AG04450 (cell line): ENCODE measurements at places on chromosomes 1 and 21. TPM values are rescaled to one million over a fixed set of nuclear protein-coding genes. Genes with fewer than 3 reads are reported as not detected.

The AADACL3 gene
- not detected in 2 replicates for polyA plus RNA-seq

The CA6 gene
- polyA plus RNA-seq, result not detected in 2 replicates

The TBX19 gene
- 1.0 and 1.3 TPM in 2 replicates for polyA plus RNA-seq

The LCE2C gene
- polyA plus RNA-seq, result not detected in 2 replicates

The NTMT2 gene
- polyA plus RNA-seq, result not detected in 2 replicates

The GLIS1 gene
- polyA plus RNA-seq, result 0.77 and 1.3 TPM in 2 replicates

The S100A2 gene
- 3.9 and 5.2 TPM in 2 replicates for polyA plus RNA-seq

The FUCA1 gene
- 2.9 and 3.9 TPM in 2 replicates for polyA plus RNA-seq

The DMRTA2 gene
- polyA plus RNA-seq, result not detected in 2 replicates

The C1orf35 gene
- 3.6 and 4.4 TPM in 2 replicates for polyA plus RNA-seq

The RABGGTB gene
- 88.9 and 122 TPM in 2 replicates for polyA plus RNA-seq

The CATSPER4 gene
- polyA plus RNA-seq, result not detected in 2 replicates

The ABCA4 gene
- 0.17 TPM in 2 replicates for polyA plus RNA-seq

The C1QTNF12 gene
- polyA plus RNA-seq, result 0.21 and 0.51 TPM in 2 replicates

DNA sequence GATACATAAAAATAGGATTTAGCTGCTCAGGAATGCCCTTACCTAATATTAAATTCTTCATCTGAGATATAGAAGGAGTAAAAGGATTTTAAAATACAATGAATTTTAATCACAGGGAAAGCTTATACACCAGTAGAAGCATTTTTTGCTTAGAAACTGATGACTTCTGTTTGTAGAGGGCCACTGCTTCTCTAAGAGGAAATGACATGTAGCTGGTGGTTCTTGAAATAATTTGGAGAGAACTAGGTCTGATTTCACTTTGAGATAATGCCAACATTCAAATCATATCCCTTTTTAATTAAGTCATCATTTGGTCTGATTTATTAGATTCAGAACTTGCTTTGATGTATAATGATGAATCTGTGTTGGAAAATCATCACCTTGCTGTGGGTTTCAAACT, 166.6 kb upstream of the SGIP1 start:
- no peak for DNase-seq

GRCh38 chr1:213250446-213250845, 199.4 kb downstream of the RPS6KC1 start:
- DNase-seq, result no peak

GRCh38 chr1:236065509-236066005, 667 bp upstream of the NID1 start:
- no peak for DNase-seq

- no peak for DNase-seq
These were observed at the start of gene RASAL2 for GRCh38 chr1:178093951-178094738. Gene RASAL2 (plus strand): TSS chr1:178094104. CDS start chr1:178094493, 389 bp downstream.

- DNase-seq, result no peak
These were observed 7.8 kb upstream of the CPLANE2 start for GRCh38 chr1:16244650-16245285.

DNA sequence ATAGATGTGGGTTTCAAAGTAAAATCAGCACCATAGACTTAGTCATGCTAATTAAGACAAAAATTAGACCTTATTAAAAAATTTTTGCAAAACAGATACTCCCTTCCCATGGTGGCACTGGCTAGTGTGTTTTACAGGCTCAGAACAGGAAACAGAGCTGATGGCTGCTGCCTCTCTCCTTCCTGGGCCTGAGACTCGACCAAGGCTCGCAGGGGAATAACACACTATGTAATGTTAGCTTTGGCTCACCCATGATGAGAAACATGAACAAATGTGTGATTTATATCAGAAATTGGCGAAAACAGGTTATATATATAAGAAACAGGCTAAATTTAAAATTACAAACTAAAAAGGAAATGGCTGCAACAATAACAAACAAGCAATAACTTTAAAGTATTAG, 50.7 kb downstream of the ERG start:
- no peak for DNase-seq

DNA sequence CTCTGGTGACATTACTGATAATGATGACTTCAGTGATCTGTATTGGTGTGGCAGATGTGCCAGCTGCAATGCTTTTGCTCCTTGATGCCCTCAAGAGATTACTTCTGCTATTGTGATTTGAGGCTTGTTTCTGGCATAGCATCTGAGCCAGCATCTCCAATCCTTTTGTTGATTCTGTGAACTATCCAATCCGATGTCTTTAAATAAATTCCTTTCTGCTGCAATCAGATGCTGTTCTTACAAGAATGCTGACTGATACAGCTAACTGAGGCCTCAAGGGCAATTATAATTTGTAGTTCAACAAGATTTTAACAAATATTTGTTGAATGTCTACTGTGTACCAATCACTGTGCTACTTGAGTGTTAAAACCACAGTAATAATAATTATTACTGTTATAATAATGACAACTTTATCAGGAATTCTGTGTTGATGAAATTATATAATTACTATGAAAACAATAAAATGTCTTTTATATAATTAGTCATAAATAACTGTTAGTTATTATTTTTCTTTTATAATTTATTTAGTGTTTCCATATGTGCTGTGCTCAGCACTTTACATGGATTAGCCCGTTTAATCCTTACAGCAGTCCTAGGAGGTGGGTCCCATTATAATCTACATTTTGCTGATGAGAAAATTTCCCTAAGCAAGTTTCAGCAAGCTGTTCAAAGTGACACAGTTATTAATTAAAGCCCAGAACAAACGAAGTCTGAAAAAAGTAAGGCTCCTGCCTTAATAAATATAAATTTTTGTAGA, 308.2 kb downstream of the BRINP3 start:
- peak; percentile 24 for DNase-seq

DNA sequence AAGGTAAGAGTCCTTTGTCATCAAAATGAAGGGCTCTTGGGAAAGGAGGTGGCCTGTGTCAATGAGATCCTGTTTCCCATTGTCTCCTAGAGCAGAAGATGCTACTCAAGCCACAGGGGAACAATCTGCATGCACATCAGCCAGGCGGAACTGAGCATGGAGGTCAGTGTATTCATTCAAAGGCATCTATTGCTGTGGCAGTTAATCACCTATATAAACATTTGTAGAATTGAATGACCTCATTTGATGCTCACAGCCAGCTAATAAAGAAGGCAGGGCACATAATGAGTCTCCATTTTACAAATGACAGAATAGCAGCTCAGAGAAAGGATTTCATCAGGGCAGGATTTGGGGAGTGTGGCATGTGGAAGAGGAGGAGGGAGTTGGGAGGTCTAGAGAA, 5.7 kb upstream of the FYB2 start:
- DNase-seq, result no peak

DNA sequence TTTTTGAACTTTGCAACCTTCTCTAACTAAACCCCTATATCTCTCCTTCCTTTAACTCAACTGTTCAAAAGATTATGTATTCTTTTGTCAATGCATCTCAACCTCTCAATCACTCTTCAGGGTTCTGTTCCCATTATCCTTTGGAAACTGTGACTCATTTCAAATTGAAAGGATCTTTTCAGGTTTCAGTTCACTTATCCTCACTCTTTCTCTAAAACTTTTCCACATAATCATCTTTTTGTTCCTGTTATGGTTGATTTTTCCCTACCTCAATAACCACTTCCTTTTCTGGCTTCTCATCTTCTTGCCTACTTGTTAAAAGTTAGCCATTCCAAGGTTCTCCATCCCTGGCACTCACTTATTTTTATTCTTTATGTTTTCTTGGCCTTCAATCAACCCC, 56.2 kb upstream of the NUF2 start:
- no peak for DNase-seq

GRCh38 chr1:173205146-173206051, 1.7 kb downstream of the TNFSF4 start:
- no peak for DNase-seq

GRCh38 chr21:26751305-26751704, 93.9 kb downstream of the ADAMTS1 start:
- no peak for DNase-seq

DNA sequence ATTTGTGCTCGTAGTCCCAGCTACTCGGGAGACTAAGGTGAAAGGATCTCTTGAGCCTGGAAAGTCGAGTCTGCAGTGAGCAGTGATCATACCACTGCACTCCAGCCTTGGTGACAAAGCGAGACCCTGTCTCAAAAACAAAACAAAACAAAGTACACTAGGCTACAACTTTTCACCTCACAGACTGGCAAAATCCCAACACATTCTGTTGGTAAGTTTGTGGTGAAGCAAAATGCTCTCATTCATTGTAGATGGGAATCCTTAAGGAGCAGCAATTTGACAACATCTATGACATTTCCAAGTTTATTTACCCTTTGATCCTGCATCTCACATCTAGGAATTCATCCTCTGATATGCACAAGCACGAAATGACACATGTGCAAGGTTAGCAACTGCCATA, 20.2 kb upstream of the SLC1A7 start:
- DNase-seq, result no peak

GRCh38 chr1:53111693-53112092, 30.7 kb downstream of the SLC1A7 start:
- no peak for DNase-seq

- DNase-seq, result no peak
These were observed 27.7 kb downstream of the VASH2 start for GRCh38 chr1:212977781-212978645.

GRCh38 chr1:64474665-64475439, 4.9 kb downstream of the CACHD1 start:
- DNase-seq, result no peak

DNA sequence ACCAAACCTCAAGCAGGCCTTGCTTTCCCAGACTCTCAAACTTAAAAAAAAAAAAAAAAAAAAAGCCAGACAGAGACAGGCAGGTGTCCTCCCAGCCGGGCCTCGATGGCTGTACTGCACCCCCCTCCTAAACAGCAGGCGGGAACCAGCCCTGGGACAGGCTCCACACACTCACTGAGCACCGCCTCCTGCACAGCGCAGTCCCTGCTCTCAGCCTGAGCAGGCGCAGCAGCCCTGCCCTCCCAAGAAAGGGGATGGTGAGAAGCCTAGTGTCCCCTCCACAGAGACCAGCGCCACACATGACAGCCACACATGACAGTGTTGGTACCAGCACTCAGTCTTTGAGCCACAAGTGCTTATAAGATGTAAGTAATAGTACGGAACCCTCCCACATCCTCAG, 11.9 kb downstream of the MX2 start:
- DNase-seq, result no peak

GRCh38 chr1:119878171-119878570, 18.1 kb downstream of the ADAM30 start:
- no peak for DNase-seq

DNA sequence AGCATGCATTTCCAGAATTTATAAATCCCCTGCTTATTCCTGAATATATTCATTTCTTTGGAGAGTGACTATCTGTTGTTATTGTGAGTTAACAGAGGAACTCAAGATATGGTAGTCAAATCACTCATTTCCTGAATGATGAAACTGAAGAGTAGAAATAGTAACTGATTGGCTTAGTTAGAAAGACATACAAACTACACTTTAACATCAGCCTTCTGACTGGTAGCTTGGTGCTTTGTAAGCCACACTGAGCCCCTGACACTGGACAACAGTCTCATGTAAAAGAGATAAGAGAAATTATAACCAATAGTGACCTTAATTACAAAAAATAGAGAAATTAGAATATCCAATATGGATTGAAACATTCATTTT, 4.8 kb downstream of the GBP7 start:
- no peak for DNase-seq

- no peak for DNase-seq
These were observed 3.9 kb downstream of the S100A9 start for GRCh38 chr1:153361480-153362109.

GRCh38 chr1:24901791-24902470, 28.1 kb downstream of the RUNX3 start:
- DNase-seq, result no peak

DNA sequence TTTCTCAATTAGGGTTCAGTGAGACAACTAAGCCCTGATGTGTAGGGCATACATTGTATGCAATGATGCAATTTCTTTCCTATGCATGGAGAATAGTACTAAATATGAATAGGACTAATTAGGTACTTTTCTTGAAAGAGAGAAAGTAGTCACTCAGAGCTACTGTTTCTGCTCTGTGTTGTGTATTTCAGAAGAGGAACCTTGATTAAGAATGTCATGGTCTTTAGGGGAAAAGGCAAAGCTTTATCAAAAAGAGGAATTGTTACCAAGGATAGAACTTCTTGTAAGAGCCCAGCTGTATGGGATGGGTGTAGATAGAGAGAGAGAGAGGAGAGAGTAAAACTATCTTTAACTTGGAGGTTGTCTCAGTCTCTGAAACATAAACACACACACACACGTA, 49.1 kb downstream of the HLX start:
- DNase-seq, result no peak

DNA sequence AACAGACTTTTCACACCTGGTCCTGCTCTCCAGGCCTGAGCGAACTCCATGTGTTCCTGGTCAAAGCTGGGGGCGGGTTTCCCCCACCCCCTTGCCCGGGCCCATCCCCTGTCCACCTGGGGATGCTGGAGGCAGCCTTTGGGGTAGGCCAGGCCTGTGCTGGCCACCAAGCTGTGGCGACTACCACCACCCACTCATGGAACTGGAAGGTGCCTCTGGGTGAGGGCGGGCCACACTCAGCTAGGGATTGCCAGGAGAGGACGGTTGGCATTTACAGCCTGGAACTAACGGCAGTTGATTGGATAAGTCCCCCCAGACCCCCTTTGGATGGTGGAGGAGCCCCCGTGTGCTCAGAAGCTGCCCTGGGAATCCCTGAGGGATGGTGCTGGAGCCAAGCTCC, 7.9 kb downstream of the S100B start:
- DNase-seq, result no peak

DNA sequence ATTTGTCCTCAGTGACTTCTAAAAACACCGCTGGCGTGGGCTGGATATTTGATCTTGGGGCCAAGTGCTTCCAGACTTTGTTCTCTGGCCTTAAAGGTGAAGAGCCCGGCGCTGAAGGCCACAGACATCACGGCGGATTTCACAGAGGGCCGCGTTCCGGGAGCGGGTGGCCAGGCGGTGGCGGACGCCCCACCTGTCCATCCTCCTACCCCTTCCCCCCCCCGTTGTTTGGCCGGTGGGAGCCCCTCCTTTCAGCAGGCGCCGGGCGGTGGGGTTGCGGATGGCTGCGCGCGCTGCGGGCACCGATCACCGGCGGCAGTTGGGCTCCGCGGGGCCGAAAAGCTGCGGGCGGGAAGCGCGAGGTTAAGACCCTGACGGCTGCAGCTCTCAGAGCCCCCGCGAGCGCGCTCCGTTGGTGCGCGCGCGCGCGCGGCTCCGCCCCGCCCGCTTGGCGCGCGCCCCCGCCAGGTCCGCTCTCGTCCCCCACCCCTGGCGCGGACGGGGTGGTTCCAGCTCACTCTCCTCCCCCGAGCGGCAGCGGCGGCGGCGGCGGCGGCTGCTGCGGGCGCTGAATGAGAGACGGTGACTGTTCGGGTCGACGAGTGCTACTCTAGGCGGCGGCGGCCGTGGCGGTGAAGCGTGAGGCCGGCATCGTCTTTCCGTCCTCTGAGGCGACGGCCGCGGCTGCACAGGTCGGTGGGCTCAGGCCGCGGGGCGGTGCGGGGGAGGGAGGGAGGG, at the start of gene RALGPS2:
Gene RALGPS2 (plus strand): TSS at position 517 of the 738 bp plus-strand sequence. CDS start 51,521 bp downstream, outside the sequence.
- no peak for DNase-seq

GRCh38 chr21:21046063-21046462, 47.9 kb downstream of the NCAM2 start:
- no peak for DNase-seq

DNA sequence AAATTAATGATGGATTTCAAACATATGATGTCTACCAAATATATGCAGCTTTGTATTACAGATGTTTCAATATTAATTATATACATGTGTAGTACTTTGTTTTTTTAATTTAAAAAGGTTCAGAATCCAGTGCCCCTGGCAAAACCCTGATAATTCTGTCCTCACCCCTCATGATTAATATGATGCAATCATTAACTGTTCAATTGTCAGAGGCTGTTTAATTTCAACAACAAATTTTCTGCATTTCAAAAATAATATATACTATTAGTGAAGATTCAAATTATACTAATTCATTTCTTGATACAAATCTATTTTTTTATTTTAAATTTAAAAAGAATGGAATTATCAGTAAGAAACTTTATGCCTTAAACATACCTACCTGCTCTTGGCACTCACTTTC, 162.6 kb downstream of the HHIPL2 start:
- no peak for DNase-seq
